ENCODE measurements at places on chromosomes 7 and 10. TPM values are rescaled to one million over a fixed set of nuclear protein-coding genes. Genes with fewer than 3 reads are reported as not detected.

DNA sequence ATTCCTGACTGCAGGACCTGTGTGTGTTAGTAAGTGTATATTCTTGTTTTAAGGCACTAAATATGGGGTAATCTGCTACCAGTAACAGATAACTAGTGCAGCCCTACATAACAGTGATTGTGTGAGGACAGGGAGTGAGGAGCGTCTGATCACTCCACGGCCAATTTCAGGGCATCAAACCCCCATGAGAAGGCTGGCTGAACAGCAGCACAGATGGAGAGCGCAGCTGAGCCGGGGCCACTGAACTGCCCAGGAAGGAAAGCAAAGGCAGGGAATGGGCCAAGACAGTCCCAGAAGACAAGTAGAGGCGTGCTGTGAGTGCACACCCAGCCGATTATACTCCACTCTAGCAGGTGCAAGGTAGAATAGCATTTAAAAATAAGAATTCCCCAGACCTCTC lies 157.1 kb upstream of the CHST15 start:
- no peak for DNase-seq

DNA sequence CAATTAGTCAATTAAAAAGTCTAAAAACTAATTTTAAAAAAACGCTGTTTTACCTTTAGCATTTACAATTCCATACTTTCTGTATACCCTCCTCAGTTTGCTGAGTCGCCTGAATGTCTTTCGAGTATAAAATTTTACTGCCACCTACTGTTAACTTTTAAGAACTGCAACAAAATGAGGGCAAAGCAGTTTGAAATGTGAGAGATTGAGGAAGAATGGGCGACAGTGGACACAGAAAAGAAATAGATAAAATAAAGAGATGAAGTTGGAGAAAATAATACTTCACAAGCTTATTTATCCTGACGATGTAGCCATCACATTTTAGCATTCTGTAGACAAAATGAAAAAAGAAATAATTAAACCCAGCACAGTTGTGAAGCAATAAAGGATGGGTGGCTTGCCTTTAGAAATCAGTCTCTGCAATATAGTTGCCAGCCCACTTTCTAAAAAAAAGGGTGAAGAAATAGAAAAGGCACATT lies 110.8 kb upstream of the PTN start:
- DNase-seq = no peak

FAM13C gene
- total RNA-seq = 5.2 TPM

DNA sequence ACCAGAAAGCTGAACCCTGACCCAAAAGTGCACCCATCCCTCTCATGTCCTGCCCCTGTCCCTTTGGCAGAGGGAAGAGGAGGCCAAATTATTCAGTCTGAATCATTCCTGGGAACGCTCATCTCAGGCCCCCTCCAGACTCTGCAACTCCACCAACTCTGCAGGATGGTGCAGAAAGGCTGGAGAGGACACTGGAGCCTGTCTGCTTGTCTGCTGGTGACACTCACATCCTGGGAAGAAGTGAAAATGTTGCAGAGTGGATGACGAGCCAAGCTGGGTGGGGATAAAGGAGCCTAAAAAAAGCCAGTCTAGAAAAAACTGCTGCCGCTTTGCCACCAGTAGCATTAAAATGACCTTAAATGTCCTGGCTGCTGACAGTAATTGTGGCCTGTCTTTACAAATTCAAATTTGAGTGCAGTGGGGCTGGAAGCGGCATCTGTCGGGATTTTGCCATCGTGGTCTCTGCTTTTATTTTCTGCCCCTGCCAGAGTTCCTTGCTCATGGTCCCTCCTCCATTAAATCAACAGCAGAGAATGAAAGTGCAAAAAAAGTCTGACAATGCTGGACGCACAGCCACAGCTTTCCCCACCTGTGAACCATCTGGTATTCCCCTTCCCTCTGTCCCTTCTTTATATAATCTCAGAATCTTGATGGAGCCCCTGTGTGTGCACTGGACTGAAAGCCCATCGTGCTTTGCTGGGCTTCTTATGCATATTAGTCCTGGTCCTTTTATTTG lies 63.9 kb downstream of the STK17A start:
- DNase-seq = no peak

AKR1C4 gene
- not detected for total RNA-seq

PDE6C gene
- not detected for total RNA-seq

GRCh38 chr7:47932016-47932415 lies 16.2 kb downstream of the PKD1L1 start:
- no peak for DNase-seq

MCM10 gene
- total RNA-seq = 0.08 TPM

GRCh38 chr7:141748396-141748795 lies 10.2 kb downstream of the SSBP1 start:
- DNase-seq = no peak

GRCh38 chr10:7337431-7338171 lies 73.2 kb downstream of the SFMBT2 start:
- DNase-seq = no peak

Measured in left ventricle myocardium inferior (tissue), 1 donor.